ENCODE measurements at places on chromosomes 1 and 21. TPM values are rescaled to one million over a fixed set of nuclear protein-coding genes. Genes with fewer than 3 reads are reported as not detected.

WNT9A gene
- 4.3 TPM for total RNA-seq

SPOCD1 gene
- 1.1 TPM for total RNA-seq

KRTAP13-2 gene
- not detected for total RNA-seq

HAO2 gene
- not detected for total RNA-seq

F13B gene
- not detected for total RNA-seq

FCER1A gene
- 0.77 TPM for total RNA-seq

BMP8A gene
- not detected for total RNA-seq

TXNIP gene
- 375 TPM for total RNA-seq

ENAH gene
- total RNA-seq = 113 TPM

SNRNP40 gene
- total RNA-seq = 79.1 TPM

DNAH14 gene
- 85.6 TPM for total RNA-seq

KCNE2 gene
- not detected for total RNA-seq

PPIAL4G gene
- not detected for total RNA-seq

CYP4Z1 gene
- 0.33 TPM for total RNA-seq

KIF14 gene
- total RNA-seq = 4.3 TPM

MARK1 gene
- 25.6 TPM for total RNA-seq

PALMD gene
- total RNA-seq = 39.4 TPM

TTC22 gene
- 3.2 TPM for total RNA-seq

VASH2 gene
- 47.9 TPM for total RNA-seq

ERG gene
- 13.6 TPM for total RNA-seq

AMPD1 gene
- total RNA-seq = 0.71 TPM

ALX3 gene
- 2.5 TPM for total RNA-seq

OR2L3 gene
- total RNA-seq = 0.33 TPM

HSD11B1 gene
- 0.77 TPM for total RNA-seq

CHI3L2 gene
- not detected for total RNA-seq

FOXD3 gene
- 1.9 TPM for total RNA-seq

CR1 gene
- total RNA-seq = 2.2 TPM

KCND3 gene
- total RNA-seq = 16.2 TPM

CD52 gene
- not detected for total RNA-seq

AMY1A gene
- not detected for total RNA-seq

MROH9 gene
- total RNA-seq = not detected

ANKRD35 gene
- total RNA-seq = 4.6 TPM

TNFAIP8L2 gene
- total RNA-seq = 1.9 TPM

OR10J1 gene
- not detected for total RNA-seq

DYNLT5 gene
- total RNA-seq = 4.6 TPM

FAM163A gene
- total RNA-seq = 1.3 TPM

TAS1R1 gene
- total RNA-seq = not detected

UBL4B gene
- 1.3 TPM for total RNA-seq

NCMAP gene
- total RNA-seq = 2.1 TPM

SELENBP1 gene
- total RNA-seq = 30.8 TPM

C1orf115 gene
- total RNA-seq = 14.3 TPM

RAB42 gene
- 7.8 TPM for total RNA-seq

ADORA3 gene
- 1.2 TPM for total RNA-seq

COL11A1 gene
- total RNA-seq = 239 TPM

RSBN1 gene
- 57.8 TPM for total RNA-seq

GPR161 gene
- total RNA-seq = 27.2 TPM

OR10Z1 gene
- not detected for total RNA-seq

ANGPTL3 gene
- total RNA-seq = 0.33 TPM

IGSF21 gene
- 14.3 TPM for total RNA-seq

GATAD2B gene
- 23.1 TPM for total RNA-seq

ADCY10 gene
- 0.49 TPM for total RNA-seq

PTGFR gene
- 9.5 TPM for total RNA-seq

GBP1 gene
- total RNA-seq = 30.1 TPM

NEK2 gene
- total RNA-seq = 13.8 TPM

TMCO4 gene
- total RNA-seq = 5.9 TPM

GJA8 gene
- 40.3 TPM for total RNA-seq
